ENCODE measurements at places on chromosomes 7 and 10.

DNA sequence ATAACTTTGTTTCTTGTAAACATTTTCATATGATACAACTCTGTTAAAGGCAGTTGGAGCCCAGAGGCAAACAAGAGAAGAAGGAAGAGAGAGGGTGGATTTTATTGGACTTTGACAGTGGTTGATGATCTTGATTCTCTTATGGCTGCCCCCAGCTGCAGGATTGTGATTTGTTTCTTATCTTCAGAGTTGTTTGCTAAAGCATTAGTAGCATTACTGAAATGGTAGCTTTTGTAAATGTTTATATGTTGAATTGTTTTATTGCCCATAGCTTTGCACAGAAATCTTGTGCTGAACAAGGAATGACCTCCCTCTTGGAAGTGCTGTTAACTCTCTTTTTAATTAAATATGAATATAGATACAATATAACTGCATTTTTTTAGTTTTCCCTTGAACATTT is 309.4 kb downstream of the AUTS2 start:
- DNase-seq = no peak
- no peak overlapping the region for H3K4me3 ChIP-seq
- H3K27me3 ChIP-seq = no peaks in the 10 kb centered on the region
- peaks cover 28% of the 10 kb centered on the region for H3K4me1 ChIP-seq
- H3K27ac ChIP-seq = no peak overlapping the region

GRCh38 chr7:92904244-92905131 is 68.1 kb upstream of the CDK6 start:
- peak overlapping the region; percentile 75 for H3K4me3 ChIP-seq
- peak; percentile 97 for DNase-seq
- H3K4me1 ChIP-seq = peaks cover 35% of the 10 kb centered on the region
- H3K27me3 ChIP-seq = no peaks in the 10 kb centered on the region

GRCh38 chr7:151637781-151638261 is 118.1 kb upstream of the RHEB start:
- H3K4me3 ChIP-seq = no peak overlapping the region
- DNase-seq = no peak
- no peak overlapping the region for H3K27ac ChIP-seq
- peaks cover 8% of the 10 kb centered on the region for H3K4me1 ChIP-seq

- H3K27ac ChIP-seq = peak overlapping the region; percentile 94
- H3K4me1 ChIP-seq = peaks cover 11% of the 10 kb centered on the region
- H3K36me3 ChIP-seq = no peaks in the 10 kb centered on the region
- no peak for DNase-seq
- peak overlapping the region; percentile 73 for H3K4me3 ChIP-seq
These were observed 30.6 kb upstream of the GALNTL5 start for GRCh38 chr7:151925446-151926335.

GRCh38 chr7:106124186-106124585 is 12.1 kb upstream of the SYPL1 start:
- no peak overlapping the region for H3K4me3 ChIP-seq
- H3K27ac ChIP-seq = no peak overlapping the region
- peaks cover 44% of the 10 kb centered on the region for H3K27me3 ChIP-seq
- H3K4me1 ChIP-seq = peaks cover 3% of the 10 kb centered on the region

- no peak for DNase-seq
- no peak overlapping the region for H3K4me3 ChIP-seq
- no peak overlapping the region for H3K27ac ChIP-seq
- H3K27me3 ChIP-seq = no peaks in the 10 kb centered on the region
These were observed 54.5 kb downstream of the CHCHD3 start for GRCh38 chr7:133027397-133027796.

DNA sequence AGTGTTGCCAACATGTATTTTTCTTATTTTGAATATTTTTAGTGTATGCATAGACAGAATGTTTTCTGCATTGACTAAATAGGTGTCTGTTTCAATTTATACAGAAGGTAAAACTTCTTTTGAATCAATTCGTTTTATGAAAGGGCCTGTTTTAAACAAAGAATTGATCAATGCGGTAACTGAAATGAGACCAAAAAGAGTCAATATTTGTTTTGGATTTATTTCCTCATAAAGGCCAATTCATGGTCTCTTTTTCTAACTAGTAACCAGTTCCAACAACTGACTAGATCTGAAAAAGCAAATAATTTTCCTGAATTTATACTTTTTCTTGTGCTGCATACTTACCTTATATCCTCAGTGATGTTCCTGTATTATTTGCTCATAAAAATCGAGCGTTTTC is 320.5 kb downstream of the DGKB start:
- no peak for DNase-seq
- no peaks in the 10 kb centered on the region for H3K27me3 ChIP-seq
- no peaks in the 10 kb centered on the region for H3K4me1 ChIP-seq
- H3K4me3 ChIP-seq = no peak overlapping the region
- no peaks in the 10 kb centered on the region for H3K36me3 ChIP-seq

Data from natural killer cell treated with Interleukin-12 subunit alpha and Interleukin-12 subunit beta and Interleukin-15 and Interleukin-18, amount 100 ng/mL, for 72 hours (primary cell).